ENCODE measurements at places on chromosomes 1 and 21. TPM values are rescaled to one million over a fixed set of nuclear protein-coding genes. Genes with fewer than 3 reads are reported as not detected.

JTB gene
- total RNA-seq, result 214 TPM

TTC39A gene
- 0.78 TPM for total RNA-seq

KIF14 gene
- total RNA-seq, result 17.7 TPM

STK40 gene
- 12.9 TPM for total RNA-seq

OR10Z1 gene
- total RNA-seq, result not detected

CTTNBP2NL gene
- 11.5 TPM for total RNA-seq
